ENCODE measurements at places on chromosomes 16 and 17.

- DNase-seq = no peak
Measured at GRCh38 chr16:22843856-22844255, 29.9 kb downstream of the HS3ST2 start.

DNA sequence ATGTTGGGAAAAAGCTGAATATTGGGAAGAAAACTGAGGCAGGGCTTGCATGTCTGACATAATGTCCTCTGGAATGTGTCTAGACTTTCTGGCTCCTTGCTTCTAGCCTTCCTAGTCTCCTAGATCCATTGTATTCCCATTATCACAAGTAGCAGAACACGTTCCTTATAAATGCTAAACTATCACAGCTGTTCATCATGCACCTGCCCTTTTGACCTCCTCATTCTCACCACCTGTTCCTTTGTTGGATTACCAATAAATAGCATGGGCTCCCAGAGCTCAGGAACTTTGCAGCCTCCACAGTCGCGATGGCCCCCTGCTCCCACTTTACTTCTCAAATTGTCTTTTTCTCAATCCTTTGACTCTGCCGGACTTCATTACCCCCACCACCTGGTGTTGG, 49.7 kb downstream of the ACSM1 start:
- DNase-seq = no peak

GRCh38 chr17:51275381-51275780, 15.0 kb downstream of the UTP18 start:
- no peak for DNase-seq

GRCh38 chr17:35947156-35947585, 3.7 kb upstream of the LYZL6 start:
- no peak for DNase-seq

DNA sequence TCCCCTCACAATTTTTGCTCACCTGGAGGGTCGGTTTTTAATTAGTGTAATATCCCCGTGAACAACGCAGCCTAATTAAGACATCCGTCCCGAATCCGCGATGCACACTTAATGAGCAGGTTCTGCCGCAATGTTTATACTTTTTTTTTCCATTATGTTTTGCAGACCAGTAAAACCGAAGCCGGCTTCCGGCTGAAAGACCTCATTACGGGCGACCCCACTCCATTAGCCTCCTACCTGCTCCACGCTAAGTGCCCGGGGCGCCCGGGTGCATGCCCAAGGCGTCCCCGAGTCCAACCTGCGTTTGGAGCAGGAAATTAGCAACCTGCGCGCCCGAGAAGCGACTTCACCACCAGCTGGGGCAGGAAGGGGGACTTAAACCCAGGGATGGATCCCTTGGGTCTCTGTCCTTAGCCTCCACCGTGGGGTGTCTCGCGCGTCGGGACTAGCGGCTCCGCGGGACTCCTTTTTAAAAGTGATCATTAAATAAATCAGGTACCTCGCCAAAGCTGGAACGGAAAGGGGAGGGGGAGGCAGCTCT, 1.7 kb downstream of the RBFOX3 start:
- no peak for DNase-seq

GRCh38 chr17:2095536-2095910, 40.6 kb downstream of the HIC1 start:
- no peak for DNase-seq

- DNase-seq = no peak
Measured at GRCh38 chr17:68849673-68850610, 105.2 kb downstream of the ABCA8 start.

GRCh38 chr16:19907161-19907992, 22.7 kb upstream of the GPRC5B start:
- no peak for DNase-seq

All from C1 segment of cervical spinal cord (tissue), 14 donors.